ENCODE measurements at places on chromosomes 1 and 21. TPM values are rescaled to one million over a fixed set of nuclear protein-coding genes. Genes with fewer than 3 reads are reported as not detected.
A peak's percentile ranks its signal among the peaks of the same experiment; 100 is the strongest.

The CACNA1S gene
- total RNA-seq, result 0.06 TPM

The FAM89A gene
- total RNA-seq, result 54.6 TPM

The MX1 gene
- total RNA-seq, result 211 TPM

The SLFNL1 gene
- total RNA-seq, result 4.8 TPM

The CA6 gene
- total RNA-seq, result not detected

The MRAP gene
- total RNA-seq, result not detected

The A3GALT2 gene
- not detected for total RNA-seq

The TRMT13 gene
- total RNA-seq, result 17.8 TPM

The C1orf94 gene
- not detected for total RNA-seq

The HOOK1 gene
- total RNA-seq, result 14.7 TPM

The MFSD2A gene
- 110 TPM for total RNA-seq

The AK5 gene
- 1.0 TPM for total RNA-seq

The SRSF11 gene
- 143 TPM for total RNA-seq

GRCh38 chr21:36379251-36379650, 5.9 kb upstream of the CHAF1B start:
- H3K36me3 ChIP-seq, result peaks cover 40% of the 10 kb centered on the region
- H3K27me3 ChIP-seq, result no peaks in the 10 kb centered on the region
- H3K4me1 ChIP-seq, result no peaks in the 10 kb centered on the region
- DNase-seq, result no peak

DNA sequence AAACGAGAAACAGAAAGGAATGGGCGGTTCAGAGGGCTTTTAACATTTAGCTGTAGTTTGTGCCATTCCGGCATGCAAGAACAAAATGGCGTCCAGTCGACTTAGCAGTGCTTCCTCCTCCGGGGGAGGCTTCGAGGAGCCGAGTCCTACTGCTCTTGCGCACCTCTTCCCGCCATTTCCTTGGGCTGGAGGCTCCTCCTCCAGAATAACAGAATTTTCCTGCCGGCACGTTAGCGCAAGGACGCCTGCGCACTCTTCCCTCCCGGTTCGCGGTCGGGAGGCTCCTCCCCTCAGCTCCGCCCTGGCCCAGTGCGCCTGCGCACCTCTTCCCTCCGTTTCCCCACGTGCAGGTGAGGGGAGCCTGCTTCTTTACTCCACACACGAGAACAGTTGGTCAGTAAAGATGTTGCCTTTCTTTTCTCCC, 1.0 kb downstream of the DMRTB1 start:
- no peaks in the 10 kb centered on the region for H3K27me3 ChIP-seq
- H3K4me3 ChIP-seq, result no peak overlapping the region
- H3K36me3 ChIP-seq, result no peaks in the 10 kb centered on the region
- no peak for DNase-seq
- H3K4me1 ChIP-seq, result no peaks in the 10 kb centered on the region

GRCh38 chr1:34730485-34730884, 24.4 kb upstream of the GJB5 start:
- H3K36me3 ChIP-seq, result no peaks in the 10 kb centered on the region
- DNase-seq, result no peak
- no peaks in the 10 kb centered on the region for H3K4me1 ChIP-seq
- H3K4me3 ChIP-seq, result no peak overlapping the region

GRCh38 chr1:93716941-93717368, 35.3 kb upstream of the BCAR3 start:
- H3K36me3 ChIP-seq, result no peaks in the 10 kb centered on the region
- peaks cover 11% of the 10 kb centered on the region for H3K4me1 ChIP-seq
- H3K27ac ChIP-seq, result no peak overlapping the region
- no peak for DNase-seq

DNA sequence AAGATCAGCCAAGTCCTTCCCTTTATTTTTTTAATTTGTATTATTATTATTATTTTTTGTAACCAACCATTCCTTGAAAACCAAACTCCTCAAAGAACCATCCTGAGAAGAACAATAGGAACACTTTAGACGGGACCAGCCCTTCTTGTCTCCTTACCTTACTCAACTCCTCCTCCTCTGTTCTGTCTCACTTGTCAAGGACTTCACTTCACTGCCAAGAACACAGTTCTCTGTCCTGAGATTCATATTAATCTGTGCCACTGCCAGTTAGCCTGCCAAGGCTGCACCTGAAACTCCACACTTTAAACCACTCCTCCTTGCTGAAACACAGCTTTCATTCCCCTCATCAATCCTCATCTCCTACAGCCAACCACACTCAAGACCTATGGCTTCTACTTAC, 73.8 kb upstream of the ATP1A1 start:
- H3K4me3 ChIP-seq, result no peak overlapping the region
- no peaks in the 10 kb centered on the region for H3K27me3 ChIP-seq
- no peak for DNase-seq
- no peak overlapping the region for H3K27ac ChIP-seq

DNA sequence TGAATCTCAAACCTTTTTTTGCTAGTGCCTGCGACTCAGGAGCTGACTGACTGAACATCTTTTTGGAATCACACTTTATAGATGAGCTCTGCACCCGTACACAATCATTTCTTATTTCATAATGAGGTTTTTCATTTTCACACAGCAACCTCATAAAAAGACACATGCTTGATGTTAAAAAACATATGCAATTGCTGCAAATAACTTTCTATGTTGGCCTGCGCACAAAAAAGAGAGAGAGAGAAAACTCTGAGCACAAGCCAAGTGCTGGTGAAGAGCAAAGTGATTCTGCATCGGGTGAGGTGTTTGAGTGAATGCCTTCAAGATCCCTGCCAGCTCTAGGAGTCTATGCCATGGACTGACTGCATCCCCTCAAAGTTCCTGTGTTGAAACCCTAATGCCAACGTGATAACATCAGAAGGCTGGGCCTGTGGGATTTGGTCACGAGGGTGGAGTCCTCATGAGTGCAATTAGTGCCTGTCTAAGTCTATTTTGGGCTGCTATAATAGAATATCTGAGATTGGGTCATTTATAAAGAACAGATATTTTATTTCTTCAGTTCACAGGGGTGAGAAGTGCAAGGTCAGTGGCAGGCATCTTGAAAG, 36.6 kb downstream of the C1orf87 start:
- H3K4me3 ChIP-seq, result no peak overlapping the region
- no peak overlapping the region for H3K27ac ChIP-seq
- no peaks in the 10 kb centered on the region for H3K4me1 ChIP-seq
- DNase-seq, result no peak
- H3K36me3 ChIP-seq, result no peaks in the 10 kb centered on the region
- no peaks in the 10 kb centered on the region for H3K27me3 ChIP-seq

- H3K4me3 ChIP-seq, result no peak overlapping the region
- DNase-seq, result no peak
- H3K4me1 ChIP-seq, result no peaks in the 10 kb centered on the region
- H3K27me3 ChIP-seq, result no peaks in the 10 kb centered on the region
- H3K36me3 ChIP-seq, result no peaks in the 10 kb centered on the region
These were observed 350.6 kb upstream of the NCAM2 start for GRCh38 chr21:20647607-20648006.

- H3K36me3 ChIP-seq, result no peaks in the 10 kb centered on the region
- H3K27me3 ChIP-seq, result no peaks in the 10 kb centered on the region
- H3K27ac ChIP-seq, result no peak overlapping the region
- peaks cover 6% of the 10 kb centered on the region for H3K4me1 ChIP-seq
- DNase-seq, result no peak
These were observed 736.9 kb upstream of the ADAMTS5 start for GRCh38 chr21:27703791-27704190.

DNA sequence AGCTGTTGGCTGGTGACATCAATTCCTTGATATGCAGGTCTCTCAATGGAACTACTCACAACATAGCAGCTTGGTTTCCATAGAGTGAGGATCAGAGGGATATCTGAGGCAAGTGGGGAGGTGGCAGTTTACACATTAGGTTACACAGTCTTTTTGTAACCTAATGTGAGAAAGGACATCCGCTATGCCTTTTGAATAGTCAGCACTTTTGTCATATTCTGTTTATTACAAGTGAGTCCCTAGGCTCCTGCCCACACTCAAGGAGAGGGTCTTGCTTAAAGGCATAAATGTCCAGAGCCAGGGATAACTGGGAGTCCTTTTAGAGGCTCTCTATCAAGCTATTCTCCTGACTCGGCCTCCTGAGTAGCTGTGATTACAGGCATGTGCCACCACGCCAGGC, 104.2 kb downstream of the KCNK1 start:
- DNase-seq, result no peak
- H3K36me3 ChIP-seq, result no peaks in the 10 kb centered on the region
- no peak overlapping the region for H3K27ac ChIP-seq

DNA sequence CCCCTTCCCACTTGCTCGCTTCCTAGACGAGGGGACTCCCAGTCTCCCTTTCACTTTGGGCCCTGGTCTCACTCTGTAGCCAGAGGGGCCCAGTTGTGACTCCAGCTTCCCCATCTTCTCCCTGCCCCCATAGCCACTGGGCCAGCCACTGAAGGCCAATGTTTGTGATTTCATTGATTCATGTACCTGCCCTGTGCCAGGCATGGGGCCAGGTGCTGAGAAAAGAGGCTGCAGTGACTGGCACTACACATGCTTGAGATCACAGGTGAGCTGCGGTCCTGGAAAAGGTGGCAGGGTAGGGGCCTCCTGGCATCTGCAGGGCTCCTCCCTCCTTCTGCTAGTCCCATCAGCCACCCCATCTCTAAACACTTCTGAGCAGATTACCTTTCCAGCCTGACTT, 345.3 kb upstream of the VAMP3 start:
- H3K4me1 ChIP-seq, result no peaks in the 10 kb centered on the region
- DNase-seq, result peak; percentile 24
- no peak overlapping the region for H3K4me3 ChIP-seq

- H3K4me3 ChIP-seq, result no peak overlapping the region
- H3K27ac ChIP-seq, result no peak overlapping the region
- H3K36me3 ChIP-seq, result no peaks in the 10 kb centered on the region
- DNase-seq, result no peak
These were observed 332.2 kb downstream of the NTNG1 start for GRCh38 chr1:107473065-107473464.

- H3K27me3 ChIP-seq, result no peaks in the 10 kb centered on the region
- H3K4me3 ChIP-seq, result peak overlapping the region; percentile 94
- H3K27ac ChIP-seq, result peak overlapping the region; percentile 96
- peaks cover 23% of the 10 kb centered on the region for H3K36me3 ChIP-seq
These were observed 706 bp downstream of the C21orf91 start for GRCh38 chr21:17818186-17819113.

GRCh38 chr1:200834383-200834782, 38.4 kb upstream of the GPR25 start:
- no peak overlapping the region for H3K4me3 ChIP-seq
- H3K4me1 ChIP-seq, result no peaks in the 10 kb centered on the region
- no peak for DNase-seq
- no peaks in the 10 kb centered on the region for H3K27me3 ChIP-seq
- peaks cover 21% of the 10 kb centered on the region for H3K36me3 ChIP-seq

DNA sequence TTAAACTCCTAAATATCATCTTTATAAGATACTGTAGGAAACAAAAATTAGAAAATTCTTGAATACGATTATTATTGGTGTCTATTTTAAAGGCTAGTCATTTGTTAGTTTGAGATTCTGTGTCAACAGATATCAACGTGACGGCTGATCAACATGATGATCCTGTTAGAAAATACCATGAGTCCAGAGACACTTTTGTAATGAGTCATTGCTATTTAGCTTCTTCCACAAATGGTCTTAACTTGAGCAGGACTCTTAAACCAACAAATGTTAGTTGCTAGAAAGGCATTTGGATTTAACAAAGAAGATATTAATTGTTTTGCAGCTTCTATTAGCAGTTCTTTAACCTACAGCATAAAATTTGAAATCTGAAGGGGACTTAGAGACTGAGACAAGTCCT, 131.2 kb downstream of the TGFB2 start:
- no peaks in the 10 kb centered on the region for H3K36me3 ChIP-seq
- DNase-seq, result no peak
- no peak overlapping the region for H3K4me3 ChIP-seq
- no peaks in the 10 kb centered on the region for H3K27me3 ChIP-seq
- peaks cover 14% of the 10 kb centered on the region for H3K4me1 ChIP-seq

GRCh38 chr1:185911978-185912377, 177.8 kb downstream of the HMCN1 start:
- DNase-seq, result no peak
- no peaks in the 10 kb centered on the region for H3K36me3 ChIP-seq
- no peaks in the 10 kb centered on the region for H3K27me3 ChIP-seq
- H3K4me1 ChIP-seq, result no peaks in the 10 kb centered on the region
- no peak overlapping the region for H3K27ac ChIP-seq
- H3K4me3 ChIP-seq, result no peak overlapping the region

DNA sequence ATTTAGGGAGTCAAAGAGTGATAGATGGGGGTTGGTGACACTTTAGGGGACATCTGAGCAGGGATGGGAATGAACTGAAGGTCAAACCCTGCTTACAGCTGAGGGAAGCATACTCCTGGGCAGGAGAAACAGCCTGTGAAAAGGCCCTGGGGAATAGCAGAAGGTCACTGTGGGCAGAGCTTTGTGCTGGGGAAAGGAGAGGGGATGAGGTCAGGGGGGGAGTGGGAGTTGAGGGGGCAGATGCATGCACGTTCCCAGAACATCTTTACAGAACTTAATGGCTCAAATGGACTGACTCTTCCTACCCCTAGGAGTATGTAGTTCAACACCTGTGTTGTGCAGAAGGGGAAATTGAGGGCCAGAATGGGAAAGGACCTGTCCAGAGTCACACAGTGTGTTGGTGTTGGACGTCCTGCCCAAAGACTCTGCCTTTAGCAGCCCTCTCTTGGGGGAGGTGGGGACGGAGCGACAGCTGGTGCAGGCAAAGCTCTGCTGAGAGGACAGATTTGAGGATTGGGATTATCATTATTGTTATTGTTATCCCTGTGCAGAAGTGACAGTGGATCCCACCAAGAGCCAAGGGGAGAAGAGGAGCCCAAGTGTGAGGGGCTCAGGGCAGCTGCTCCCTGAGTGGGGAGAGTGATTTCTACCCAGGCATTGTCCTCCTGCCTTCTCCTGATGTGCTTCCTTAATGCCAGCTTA, 116.5 kb downstream of the PTPRU start:
- no peaks in the 10 kb centered on the region for H3K4me1 ChIP-seq
- H3K4me3 ChIP-seq, result no peak overlapping the region
- DNase-seq, result no peak
- H3K27ac ChIP-seq, result no peak overlapping the region

DNA sequence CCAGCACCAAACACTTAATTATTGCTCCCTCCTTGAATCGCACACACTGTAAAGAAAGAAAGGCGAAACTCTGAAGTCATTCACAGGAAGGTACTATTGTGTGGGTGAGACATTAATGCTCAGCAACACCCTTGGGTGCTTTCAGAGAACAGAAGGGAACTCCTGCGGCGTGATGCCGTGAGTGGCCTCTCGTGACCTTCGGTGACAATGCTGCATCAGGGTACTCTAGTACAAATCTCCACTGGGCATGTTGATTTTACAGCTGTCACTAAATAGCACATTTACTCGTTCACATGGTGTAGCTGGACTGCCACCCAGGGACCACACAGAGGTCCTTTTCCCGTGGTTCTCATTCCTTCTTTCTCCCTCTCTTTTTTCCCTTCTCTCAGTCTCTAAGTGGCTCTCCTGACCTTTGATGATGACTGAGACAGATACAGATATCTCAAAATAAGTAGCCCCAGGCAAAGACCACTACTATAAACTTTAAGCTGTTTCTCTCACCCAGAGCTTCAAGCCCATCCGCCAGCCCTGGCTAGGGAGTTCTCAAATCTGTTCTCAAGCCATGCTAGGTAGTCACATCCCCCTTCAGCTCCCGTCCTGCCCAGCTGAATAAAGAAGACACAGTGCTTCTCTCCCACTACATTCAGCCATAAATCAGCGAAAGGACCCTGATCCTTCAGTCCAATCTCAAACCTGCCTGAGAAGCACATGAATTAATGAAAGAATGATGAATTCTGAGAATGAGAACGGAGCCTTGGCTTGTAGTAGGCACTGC, 223.4 kb upstream of the FMN2 start:
- H3K4me3 ChIP-seq, result no peak overlapping the region
- DNase-seq, result no peak
- H3K4me1 ChIP-seq, result no peaks in the 10 kb centered on the region
- no peaks in the 10 kb centered on the region for H3K27me3 ChIP-seq

- H3K4me1 ChIP-seq, result no peaks in the 10 kb centered on the region
- H3K27ac ChIP-seq, result no peak overlapping the region
- no peak for DNase-seq
- no peaks in the 10 kb centered on the region for H3K36me3 ChIP-seq
These were observed 1.7 kb downstream of the ANGPTL3 start for GRCh38 chr1:62599044-62599443.

All from lower lobe of right lung (tissue), 2 donors.